Activated CD8-positive, alpha-beta T cell treated with anti-CD3 and anti-CD28 coated beads, Interleukin-2, amount 10 ng/mL, durations not matched to agents 7 days and 5 days (primary cell): ENCODE measurements at places on chromosomes 1 and 21.

DNA sequence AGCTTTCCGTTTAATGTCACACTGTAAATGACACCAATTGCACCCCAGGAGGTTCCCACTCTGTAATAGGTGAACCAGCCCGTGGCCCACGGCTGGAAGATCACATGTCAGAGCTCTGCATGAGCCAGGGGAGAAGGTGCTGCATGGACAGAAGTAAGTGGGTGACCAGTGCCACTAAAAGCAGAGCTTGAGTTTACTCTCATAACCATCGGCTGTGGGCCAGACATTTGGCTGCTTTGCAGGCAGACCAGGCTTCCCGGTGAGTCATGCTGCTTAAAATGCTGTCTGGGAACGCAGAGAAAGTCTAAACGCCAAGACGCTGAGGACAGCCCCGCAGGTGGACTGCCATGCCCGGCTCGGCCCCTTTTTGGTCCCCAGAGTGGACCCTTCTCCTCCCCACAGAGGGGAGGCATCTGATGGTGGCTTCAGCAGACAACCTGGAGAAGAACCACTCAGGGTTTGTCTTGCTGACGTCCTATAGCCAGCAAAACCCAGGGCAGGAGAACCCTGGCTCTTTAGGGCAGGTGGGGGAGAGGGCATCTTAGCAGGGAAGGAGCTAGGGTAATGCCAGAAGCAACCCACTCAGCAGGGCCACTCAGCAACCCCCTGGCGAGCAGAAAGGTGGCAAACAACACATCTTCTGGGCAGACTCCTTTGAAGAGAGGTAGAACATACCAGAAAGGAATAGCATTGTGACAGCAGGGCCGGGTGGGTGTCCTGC lies 7.3 kb downstream of the KIAA2013 start:
- no peak for DNase-seq

- no peak for DNase-seq
Measured at GRCh38 chr1:112798292-112798691, 83.2 kb upstream of the PPM1J start.

GRCh38 chr1:172745014-172745413 lies 86.1 kb downstream of the FASLG start:
- DNase-seq: peak; percentile 70

- DNase-seq: no peak
Measured at GRCh38 chr1:197129698-197130097, 16.8 kb downstream of the ASPM start.

DNA sequence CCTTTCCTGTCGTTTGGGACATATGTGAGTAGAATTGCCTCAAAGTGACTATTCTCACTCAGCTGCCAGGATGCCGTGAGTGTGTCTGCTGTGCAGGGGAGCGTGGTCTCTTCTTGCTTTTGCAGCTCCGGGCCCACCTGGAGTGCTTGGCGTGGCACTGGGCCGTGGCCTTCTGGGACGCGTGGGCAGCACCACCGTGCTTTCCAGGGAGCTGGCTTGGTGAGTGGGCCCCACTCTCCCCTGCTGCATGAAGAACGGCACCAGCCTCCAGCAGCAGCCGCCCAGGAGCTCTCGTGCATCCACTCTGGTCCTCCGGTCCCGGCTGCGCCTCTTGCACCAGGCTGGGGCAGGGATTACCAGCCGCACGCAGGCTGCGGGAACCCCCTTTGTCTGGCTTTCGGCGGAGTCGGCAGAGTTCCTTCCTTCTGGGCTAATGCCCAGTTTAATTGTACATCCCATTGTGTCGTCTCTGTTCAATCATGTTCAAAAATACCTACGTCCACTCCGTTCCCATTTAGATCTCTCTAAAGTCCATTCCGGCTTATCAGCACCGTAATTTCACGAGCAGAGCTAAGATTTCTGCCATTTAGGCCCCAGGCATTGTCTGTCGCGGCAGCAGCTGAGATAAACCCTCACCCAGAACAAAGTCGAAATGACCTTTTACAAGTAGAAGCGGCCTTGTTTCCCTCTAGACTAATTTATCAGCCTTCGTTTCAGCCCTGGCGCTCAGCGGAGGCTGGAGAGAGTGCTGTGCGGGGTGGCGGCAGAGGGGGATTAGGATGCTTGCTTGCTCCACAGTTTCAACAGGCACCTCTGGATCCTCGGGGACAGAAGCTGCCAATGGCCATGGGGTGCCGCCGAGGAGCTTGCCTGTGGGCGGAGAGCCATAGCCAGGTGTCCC lies 129.6 kb downstream of the PRDM16 start:
- DNase-seq: no peak

DNA sequence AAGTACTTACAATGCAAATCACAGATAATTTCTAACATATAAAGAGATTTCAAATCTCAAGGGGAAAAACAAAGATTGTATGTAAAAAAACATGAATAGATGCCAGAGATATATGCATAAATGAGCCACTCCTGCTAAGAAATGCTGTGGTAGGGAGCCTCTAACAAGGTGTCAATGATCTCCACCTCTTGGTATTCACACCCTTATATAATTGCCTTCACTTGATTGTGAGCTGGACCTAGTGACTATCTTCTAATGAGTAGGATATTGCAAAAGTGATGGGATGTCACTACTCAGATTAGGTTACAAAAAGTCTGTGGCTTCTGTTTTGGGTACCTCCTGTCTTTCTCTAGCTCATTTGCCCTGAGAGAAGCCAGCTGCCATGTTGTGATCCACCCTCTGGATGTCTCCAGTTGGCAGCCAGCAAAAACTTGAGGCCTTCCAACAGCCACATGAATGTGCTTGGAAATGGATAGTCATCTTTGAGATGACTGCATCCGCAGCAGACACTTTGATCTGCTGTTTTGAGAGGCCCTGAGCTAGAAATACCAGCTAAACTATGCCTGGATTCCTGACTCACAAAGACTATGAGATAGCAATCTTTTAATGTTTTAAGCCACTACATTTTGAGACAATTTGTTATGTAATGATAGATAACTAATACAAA lies 196.1 kb upstream of the FGGY start:
- DNase-seq: no peak

- DNase-seq: no peak
Measured at GRCh38 chr1:160367934-160368923, 1.4 kb downstream of the NHLH1 start.

- no peak for DNase-seq
Measured at GRCh38 chr1:96487971-96488370, 233.6 kb upstream of the PTBP2 start.

- no peak for DNase-seq
Measured at GRCh38 chr1:209585197-209585596, 1.7 kb downstream of the CAMK1G start.

GRCh38 chr21:31609081-31609480 lies 50.4 kb upstream of the SOD1 start:
- DNase-seq: no peak

GRCh38 chr1:160739098-160739511 lies at the start of gene SLAMF7:
Gene SLAMF7 (plus strand): TSS chr1:160739247. CDS start chr1:160739302, 55 bp downstream.
- peak; percentile 68 for DNase-seq

DNA sequence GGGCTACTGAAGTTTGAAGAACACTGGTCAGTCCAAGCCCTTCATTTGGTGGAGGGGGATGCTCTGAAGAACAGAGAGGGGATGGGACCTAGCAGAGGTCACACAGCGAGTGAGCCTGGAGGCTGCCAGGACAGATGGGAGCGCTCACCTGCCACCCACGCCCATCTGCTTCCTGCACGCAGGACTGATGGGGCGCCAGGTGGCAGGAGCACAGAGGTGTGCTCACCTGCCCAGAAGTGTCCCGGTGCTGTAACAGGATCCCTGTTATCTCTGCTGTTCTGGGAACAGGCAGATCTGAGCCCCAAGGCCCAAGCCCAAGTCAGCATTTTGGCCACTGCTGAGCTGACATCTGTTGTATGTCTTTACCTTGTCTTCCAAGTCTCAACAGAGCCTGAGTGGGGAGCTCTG lies 40.5 kb downstream of the EPHB2 start:
- no peak for DNase-seq

GRCh38 chr1:117664314-117664713 lies 58.5 kb downstream of the TENT5C start:
- DNase-seq: peak; percentile 86

GRCh38 chr1:13930151-13930550 lies 230.2 kb downstream of the PRDM2 start:
- DNase-seq: peak; percentile 33

DNA sequence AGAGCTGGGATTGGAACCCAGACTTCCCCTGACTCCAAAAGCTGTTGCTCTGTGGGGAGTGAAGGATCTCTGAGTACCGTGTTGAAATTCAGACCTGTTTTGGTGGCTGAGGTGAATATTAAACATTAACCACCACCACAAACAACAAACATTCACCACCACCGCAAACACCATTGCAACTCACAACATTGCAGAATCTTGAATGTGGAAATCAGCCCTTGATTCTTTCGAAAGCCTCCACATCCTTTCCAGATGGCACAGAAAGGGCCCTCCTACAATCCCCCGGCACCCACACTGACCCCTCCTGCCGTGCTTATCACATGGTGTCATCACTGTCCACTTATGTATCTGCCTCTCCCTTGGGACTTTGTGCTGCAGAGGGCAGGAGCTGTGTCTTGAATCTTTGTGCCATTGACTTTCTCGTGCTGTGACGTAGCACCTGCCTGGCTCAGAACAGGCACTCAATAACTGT lies 1.4 kb downstream of the CDA start:
- DNase-seq: no peak

DNA sequence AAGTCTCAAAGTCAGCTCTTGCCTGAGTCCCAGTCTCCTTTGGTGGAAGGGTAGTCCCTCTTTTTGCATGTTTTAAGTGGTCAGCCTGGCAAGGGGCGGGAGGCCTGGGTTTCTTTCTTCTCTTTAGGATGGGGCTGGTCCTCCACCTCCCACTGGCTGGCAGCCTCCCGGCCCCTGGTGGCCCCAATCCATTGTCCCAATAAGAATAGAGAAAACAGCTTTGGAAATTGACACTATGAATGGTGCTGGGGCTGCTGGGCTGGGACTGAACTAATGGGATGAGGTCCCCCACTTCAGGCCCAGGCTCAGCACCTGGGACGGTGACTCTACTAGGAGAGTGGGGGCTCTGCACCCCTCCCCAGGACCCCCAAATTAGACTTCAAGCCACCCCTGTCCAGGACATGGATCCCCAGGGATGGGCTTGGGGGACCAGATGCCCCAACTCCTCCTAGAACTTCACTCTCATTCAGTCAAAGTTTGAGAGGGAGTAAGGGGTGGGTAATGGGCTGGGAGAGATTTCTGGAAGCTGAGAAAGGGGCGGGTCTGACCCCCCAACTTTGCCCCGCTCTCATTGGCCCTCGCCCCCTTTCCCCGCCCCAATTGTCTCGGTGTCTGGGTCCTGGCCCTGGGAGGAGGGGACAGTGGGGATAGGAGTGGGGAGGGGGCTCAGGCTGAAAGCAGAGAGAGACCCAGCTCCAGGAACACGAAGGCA lies 18.2 kb downstream of the SLC27A3 start:
- DNase-seq: no peak

- no peak for DNase-seq
Measured at GRCh38 chr1:109890115-109890953, 20.3 kb upstream of the CSF1 start.

DNA sequence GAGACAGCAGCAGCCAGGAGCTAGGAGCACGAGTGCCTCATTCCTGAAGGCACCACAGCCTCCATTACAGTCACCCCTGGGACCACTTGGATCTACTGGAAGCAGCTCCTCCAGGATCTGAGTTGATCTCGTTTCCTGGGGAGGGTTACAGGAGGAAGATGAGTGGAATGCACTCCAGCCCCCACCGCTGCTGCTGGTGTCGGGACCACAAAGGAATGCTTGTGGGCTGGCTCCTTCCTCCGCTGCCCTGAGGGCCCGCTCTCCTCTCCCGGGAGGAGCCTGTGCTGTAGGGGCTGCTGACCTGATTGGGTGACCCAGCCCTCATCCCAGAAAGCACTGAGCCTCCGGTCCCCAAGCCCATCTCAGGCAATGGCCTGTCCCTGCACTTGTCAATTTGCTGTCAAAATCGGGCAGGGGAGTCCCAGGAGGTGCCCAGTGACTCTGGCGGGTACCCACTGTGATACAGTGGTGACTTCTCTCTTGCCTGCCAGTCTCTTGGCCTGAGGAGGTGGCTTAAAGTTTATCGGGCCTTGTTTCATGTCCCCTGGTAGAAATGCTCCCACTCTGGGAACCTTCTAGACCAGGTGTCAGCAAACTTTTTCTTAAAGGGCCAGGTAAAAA lies 23.1 kb downstream of the IL10RB start:
- DNase-seq: no peak

GRCh38 chr1:109850827-109851226 lies 59.8 kb upstream of the CSF1 start:
- DNase-seq: no peak

DNA sequence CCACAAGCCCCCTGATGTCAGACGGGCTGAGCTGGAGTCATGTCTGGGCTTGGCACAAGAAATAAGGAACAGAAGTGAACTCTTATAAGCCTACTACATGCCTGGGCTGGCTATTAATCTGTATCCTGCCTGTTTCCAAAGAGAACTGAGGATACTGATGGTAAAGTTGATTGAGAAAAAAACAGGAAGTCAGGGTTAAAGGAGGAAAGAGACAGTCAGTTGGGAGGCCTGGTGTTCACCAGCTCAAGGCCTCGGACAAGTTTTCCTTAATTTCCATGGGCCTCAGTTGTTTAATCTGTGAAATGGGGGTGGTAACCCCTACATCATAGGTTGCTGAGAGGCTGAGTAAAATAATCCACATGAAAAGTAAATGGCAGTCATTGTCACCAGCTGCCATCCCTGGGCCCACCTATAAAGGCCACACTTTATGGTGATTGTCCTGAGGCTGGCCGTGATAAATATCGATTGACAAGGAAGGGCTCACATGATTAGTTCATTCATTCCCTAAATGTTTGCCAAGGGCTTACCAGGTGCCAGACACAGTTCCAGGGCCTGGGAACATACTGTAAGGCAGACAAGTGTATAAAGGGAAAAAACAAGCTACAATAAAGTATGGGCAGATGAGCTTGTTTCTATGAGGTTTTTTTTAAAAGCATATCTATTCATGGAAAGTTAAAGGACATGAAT lies 2.8 kb downstream of the ALDH4A1 start:
- DNase-seq: no peak

- DNase-seq: no peak
Measured at GRCh38 chr1:220189750-220190347, 82.4 kb downstream of the RAB3GAP2 start.

GRCh38 chr21:41846033-41846317 lies 33.2 kb downstream of the PRDM15 start:
- no peak for DNase-seq

- no peak for DNase-seq
Measured at GRCh38 chr1:165328136-165328535, 28.4 kb downstream of the LMX1A start.

DNA sequence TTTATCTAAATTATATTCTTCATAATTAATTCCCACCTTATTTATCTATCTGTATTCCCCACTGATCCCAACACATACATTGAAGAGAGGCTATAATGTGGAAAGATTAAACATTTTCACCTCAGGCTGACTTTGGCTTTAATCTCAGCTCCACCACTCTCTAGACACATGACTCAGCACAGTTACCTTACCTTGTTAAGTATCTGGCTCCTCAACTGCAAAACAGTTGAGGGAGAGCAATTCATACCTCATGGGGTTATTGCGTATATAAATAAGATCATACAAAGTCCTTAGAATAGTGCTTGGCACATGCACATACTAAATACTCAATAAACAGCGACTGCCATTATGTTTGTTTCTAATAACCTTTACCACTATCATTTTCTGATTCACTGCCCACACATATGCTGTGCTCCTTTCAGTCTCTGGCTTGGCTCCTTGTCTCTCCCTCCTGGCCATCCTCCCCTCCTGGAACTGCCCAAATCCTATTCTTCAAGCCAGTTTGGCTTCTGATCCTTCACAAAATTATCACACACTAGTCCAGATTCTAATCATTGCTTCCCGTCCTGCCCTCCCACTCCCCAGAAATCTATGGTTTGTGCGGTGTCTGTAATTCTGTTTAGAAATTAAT lies 50.1 kb downstream of the BCL9 start:
- DNase-seq: no peak

- DNase-seq: no peak
Measured at GRCh38 chr21:45366476-45366875, 38.5 kb upstream of the COL18A1 start.
